GM23338 (cell line): ENCODE measurements at places on chromosomes 5 and 9. TPM values are rescaled to one million over a fixed set of nuclear protein-coding genes. Genes with fewer than 3 reads are reported as not detected.

GRCh38 chr5:147826361-147826760 is 5.1 kb downstream of the SPINK1 start:
- DNase-seq, result no peak

DNA sequence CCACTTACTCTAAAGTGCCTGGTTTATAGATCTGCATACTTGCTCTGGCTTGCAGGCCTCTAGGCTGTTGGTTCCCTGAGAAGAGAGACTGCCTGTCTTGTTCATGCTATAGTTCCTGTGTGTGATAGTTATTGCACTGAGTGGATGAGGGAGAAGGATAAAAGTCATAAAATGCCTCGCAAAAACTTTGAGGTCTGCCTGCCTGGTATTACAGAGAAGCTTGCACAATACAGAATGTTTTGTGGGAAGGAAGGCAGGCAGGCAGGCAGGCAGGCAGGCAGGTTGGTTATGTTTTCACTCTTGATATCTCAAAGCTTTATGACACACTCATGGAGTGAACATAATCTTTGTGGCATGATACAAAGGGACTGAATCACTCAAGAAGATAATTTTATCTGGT is 287.1 kb downstream of the SLIT3 start:
- DNase-seq, result no peak

DNA sequence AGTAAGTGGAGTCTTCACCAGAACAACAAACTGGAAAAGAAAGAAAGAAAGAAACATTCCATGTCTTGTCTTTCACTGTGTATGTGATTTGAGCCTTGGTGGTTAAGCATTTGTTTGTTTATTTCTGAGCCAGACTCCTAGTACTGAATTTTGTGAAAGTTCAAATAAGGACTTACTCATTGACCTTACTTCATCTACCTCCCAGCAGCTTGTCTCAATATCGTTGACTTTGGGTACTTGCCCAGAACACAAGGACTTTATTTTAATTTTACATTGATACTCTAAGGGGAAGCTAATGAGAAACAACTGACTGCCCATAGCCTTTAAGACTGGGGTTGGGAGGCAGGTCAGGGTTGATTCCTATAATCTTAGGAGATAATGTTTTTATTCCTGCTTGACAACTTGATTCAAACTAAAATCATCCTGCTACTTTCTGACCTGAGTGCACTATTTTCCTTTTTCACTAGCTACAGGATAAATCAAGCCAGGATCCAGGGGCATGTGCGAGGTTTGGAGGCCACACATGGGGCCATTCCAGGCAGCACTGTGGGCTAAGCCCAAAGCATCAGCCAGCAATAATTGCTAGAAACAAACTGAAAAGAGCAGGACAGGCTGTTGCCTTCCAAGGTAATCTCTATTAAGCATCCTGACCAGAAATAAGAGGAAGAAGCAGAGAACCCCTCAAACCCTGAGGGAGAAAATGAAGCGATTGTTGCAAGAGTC is 138.9 kb upstream of the RUSC2 start:
- no peak for DNase-seq

DNA sequence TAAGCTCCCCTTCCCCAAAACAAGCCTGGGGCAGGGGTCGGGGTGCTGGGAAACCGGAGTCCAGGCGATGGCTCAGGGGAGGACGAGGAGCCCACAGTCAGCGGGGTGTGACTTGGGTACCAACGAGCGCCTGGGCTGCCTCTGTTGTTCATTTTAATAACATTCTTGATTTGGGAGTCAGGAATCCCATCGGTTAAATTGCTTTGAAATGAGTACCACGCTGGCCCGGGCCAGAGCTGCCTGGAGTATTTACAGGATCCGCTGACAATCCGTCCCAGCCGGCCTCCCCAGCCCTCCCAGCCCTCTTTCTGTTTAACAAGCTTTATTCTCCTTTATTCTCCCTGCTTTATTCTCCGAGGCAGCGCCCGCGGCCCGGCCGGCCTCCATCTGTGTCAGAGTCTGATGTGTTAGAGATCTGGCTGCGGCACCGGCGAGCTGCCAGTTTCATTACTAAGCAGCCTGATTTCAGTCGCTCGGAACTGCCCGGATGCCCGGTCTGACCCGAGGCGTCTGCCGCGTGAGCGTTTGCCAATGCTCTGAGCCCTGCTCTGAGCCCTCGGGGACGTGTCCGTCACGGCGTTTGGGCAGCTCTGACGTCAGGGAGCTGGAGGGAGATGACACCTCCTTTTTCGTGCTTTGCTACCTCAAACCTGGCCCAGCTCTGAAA is 16.5 kb upstream of the QRFP start:
- no peak for DNase-seq

GRCh38 chr9:107684224-107684623 is 194.7 kb upstream of the KLF4 start:
- no peak for DNase-seq

GRCh38 chr5:71757590-71758543 is 38.8 kb downstream of the CARTPT start:
- DNase-seq, result peak; percentile 86

- DNase-seq, result no peak
Measured at GRCh38 chr9:135334953-135335460, 144.6 kb upstream of the PPP1R26 start.

GRCh38 chr5:6632324-6632887 is 438 bp downstream of the NSUN2 start:
- DNase-seq, result peak; percentile 59

- DNase-seq, result no peak
Measured at GRCh38 chr5:181120761-181121160, 10.2 kb downstream of the OR2V1 start.

DNA sequence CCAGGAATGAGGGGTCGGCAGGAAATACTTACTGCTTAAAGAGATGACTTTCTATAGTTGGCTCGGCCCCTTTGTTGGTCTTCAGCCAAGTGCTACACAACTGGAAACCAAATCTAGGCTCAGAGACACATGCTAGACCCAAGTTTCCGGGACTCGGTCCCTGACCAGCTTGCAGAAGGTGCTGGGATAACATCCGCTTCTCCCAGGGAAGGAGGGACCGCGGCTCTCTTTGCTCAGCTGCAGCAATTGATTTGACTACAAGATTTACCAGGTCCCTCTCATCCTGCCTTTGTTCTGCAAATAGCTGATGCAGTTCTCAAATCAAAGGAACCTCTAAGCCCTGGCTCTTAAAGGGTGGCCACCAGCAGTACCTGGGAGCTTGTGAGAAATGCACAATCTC is 314.7 kb downstream of the MLLT3 start:
- peak; percentile 55 for DNase-seq

DNA sequence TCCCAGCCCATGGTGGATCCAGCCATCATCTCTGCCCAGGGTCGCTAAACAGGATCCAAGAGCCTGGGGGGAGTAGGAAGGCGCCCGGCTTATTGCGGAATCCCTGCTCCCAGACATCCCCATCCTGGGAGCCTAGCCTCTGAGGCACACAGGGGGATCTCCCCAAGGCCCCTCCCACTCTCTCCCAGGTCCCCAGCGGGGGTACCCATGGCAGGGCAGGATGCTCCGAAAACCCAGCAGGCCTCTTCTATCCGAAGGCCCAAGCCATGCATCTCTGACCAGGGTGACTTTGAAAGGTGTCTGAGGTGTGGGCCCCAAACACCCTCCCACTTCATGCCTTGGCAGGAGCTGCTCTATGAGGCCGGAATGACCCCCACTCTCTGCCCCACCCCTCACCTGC is 81.7 kb upstream of the RUFY1 start:
- DNase-seq, result no peak

GRCh38 chr5:96572864-96573512 is 89.2 kb upstream of the CAST start:
- no peak for DNase-seq

Gene SPATA31C1
- total RNA-seq, result 0.08 TPM in 1 of 2 replicates, not detected in the other

Gene TTC33
- total RNA-seq, result 11.5 and 12.9 TPM in 2 replicates

Gene JAKMIP2
- total RNA-seq, result 16.9 and 27.2 TPM in 2 replicates

Gene TRIM14
- 17.4 and 25.3 TPM in 2 replicates for total RNA-seq

Gene SPATA31A3
- not detected in 2 replicates for total RNA-seq

Gene NTMT1
- total RNA-seq, result 44.2 and 59.4 TPM in 2 replicates

Gene LHX3
- not detected in 2 replicates for total RNA-seq

Gene GZMA
- not detected in 2 replicates for total RNA-seq

Gene SPAG8
- total RNA-seq, result 0.45 TPM in 1 of 2 replicates, not detected in the other

Gene CDH10
- not detected in 2 replicates for total RNA-seq
